ENCODE measurements at places on chromosomes 7 and 10.
A peak's percentile ranks its signal among the peaks of the same experiment; 100 is the strongest.

DNA sequence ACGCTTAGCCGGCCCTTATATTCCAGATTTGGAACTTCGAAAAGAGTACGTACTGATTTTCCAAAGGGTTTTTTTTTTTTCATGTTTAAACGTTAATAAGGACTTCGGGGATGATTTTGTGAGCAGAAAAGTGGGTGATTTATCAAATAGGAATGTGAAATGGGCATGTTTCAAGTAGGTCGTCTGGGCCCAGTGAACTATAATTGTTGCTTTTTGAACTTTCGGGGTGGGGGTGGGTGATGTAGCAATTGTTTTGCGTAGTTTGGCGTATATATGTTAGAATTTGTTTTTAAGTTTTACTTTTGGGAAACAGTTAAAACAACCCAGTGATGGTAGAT lies 299 bp upstream of the PBLD start:
- no peak for DNase-seq

DNA sequence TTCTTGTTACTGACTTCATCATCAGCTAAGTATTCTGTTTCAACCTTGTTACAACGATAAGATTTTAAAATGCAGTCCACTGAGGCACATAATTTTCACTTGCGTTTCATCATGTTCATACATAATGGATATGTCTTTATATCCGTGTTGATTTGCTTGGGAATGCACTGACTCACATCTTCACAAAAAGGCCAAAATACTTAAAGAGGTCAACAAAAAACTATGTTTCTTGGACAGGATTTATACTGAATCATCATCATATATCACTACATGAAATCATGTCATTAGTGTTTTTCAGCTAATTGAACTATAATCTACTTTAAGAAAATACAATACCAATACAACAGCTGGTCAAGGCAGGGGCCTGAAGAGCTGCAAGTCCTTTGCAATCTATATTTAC lies 324.5 kb upstream of the KLF6 start:
- DNase-seq, result no peak

GRCh38 chr10:102538811-102539210 lies 35.0 kb downstream of the SUFU start:
- DNase-seq, result no peak

DNA sequence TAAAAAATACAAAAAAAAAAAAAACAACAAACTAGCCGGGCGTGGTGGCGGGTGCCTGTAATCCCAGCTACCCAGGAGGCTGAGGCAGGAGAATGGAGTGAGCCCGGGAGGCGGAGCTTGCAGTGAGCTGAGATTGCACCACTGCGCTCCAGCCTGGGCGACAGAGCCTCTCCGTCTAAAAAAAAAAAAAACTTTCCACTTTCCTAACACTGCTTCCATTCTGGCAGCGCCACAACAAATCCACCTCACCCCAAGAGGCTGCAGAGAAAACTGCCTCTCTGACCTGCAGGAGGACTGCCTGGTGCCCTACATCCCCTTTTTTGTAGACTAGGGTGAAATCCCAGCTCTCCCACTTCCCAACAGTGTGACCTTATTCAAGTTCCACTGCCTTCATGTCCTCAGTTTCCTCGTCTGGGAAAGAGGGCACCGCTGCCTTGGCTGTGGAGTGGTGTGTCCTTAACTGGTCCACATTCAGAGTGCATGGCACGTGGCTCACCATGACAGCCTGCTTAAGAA lies 2.6 kb upstream of the MBL2 start:
- DNase-seq, result no peak

DNA sequence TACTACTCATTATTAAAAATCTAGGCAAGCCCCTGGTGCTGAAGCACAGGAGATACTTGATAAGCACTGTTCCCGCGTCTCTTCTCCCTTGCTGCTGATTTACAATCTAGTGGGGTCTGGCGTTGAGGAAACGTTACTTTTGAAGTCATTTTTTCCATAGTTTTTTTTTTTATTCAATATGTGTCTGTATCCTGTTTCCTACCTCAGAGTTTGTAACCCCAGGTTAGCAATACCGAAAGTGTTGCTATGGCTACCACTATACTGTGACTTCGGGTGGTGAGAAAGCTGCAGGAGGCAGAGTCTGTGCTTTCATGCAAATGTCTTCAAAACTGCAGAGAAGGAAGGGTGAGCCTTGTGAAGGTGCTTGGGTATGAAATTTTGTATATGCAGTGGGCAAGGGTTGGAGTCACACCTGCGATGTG lies 458.8 kb upstream of the GHITM start:
- no peak for DNase-seq

DNA sequence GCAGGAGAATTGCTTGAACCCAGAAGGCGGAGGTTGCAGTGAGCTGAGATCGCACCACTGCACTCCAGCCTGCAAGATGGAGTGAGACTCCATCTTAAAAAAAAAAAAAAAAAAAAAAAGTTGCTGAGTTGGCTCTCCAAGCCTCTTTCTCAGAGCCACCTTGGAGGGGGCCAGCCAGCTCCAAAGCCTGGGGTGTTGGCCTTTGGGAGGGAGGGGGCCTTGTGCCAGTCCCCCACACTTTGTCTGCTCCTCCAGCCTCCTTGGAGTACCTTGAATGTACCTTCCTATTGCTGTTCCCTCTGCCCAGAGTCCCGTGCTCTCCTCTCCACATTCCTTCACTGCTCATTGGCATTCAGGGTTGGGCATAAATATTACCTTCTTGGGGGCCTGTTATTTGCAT lies 62.4 kb downstream of the GRK5 start:
- DNase-seq, result no peak

- no peak for DNase-seq
These were observed 78.0 kb upstream of the EGR2 start for GRCh38 chr10:62894156-62894555.

DNA sequence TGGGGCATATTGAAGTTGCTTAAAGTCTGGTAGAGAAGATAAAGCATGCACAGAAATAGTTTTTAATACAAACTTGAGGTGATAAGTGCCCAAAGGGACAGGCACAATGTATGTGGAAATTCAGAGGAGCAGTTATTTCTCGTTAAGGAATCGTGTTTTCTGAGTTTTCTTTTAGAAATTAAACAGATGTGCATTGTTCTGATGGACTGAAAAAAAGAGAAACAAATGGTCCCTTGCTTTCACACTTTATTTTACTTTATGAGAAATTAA lies 45.6 kb downstream of the CNNM2 start:
- no peak for DNase-seq

DNA sequence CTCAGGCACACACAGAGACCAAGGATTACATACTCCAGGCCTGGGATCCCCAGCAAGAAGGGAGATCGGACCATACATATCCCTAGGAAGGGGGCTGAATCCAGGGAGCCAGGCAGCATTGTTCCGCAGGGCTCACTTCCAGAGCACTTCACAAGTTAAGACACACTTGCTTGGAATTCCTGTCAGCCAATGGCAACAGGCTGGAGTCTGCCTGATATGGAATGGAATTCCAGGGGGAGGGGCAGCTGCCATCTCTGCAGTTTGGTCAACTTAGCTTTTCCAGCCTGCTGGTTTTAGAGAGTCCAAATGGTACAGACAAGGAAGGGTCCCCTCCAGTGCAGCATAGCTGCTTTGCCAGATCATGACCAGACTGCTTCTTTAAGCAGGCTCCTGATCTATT lies 290.0 kb upstream of the GLI3 start:
- DNase-seq, result no peak

DNA sequence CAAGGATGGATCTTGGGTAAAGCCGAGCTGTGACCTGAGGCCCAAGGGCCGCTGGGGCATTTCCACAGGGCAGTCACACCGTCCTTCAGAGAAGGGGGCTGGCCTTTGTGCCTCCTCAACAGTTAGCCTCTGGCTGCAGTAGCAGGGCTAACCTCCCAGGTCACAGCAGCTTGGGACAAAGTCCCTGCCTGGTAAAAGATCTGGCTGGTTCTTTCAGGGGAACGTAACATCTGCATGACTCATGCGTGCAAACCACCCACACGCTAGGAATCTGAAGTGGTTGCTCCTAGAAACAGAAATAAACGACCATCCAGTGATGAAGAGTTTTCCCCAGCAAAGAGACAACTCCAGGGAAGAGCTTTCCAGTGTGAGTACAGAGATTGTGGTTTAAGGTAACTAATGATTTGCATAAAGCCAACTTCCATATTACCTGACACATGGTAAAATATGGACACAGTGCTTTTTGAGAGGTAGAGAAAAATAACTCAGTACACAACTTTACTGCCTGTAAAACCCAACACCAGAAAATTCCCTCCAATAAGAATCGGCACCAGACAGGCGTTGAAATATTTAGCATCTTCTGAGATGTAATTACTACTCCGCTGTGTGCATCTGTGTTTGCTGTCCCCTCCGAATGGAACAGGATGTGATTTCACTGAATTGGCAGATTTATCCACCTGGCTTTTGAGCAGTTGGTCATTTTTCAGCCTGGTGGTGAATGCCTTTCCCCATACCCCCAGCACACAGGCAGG lies 84.9 kb upstream of the ADRB1 start:
- DNase-seq, result no peak

GRCh38 chr7:64581926-64582894 lies 19.3 kb upstream of the ZNF680 start:
- no peak for DNase-seq

GRCh38 chr7:111477462-111478225 lies 84.6 kb downstream of the IMMP2L start:
- no peak for DNase-seq

DNA sequence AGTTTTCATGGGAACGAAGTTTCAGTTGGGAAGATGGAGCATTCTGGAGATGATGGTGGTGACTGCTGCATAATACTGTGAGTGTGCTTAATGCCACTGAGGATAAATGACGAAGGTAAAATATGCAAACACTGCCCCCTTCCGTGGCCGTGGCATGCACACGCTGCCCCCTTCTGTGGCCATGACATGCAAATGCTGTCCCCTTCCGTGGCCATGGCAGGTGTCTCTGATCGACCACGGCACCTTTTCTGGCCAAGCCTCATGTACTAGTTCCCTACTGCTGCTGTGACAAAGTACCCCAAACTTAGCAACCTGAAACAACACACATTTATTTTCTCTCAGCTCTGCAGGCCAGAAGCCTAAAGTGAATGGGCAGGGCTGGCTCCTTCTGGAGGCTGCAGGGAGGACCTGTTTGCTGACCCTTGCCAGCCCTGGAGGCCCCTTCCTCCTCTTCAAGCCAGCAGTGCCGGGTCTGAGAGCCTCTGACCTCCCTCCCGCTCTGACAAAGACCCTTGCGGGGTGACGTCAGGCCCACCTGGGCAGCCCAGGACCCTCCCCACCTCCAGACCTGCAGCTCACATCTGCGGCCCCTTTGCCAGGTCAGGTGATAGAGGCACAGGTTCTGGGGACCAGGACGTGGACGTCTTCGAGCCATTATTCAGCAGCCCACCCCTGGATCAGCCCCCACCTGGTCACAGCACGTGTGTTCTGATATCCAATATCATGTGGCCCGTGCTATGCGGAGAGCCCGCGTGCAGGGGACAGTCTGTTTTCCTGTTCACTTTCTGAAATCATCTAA lies 82.0 kb downstream of the MICALL2 start:
- DNase-seq, result no peak

- no peak for DNase-seq
These were observed 274.7 kb upstream of the FZD8 start for GRCh38 chr10:35916791-35917190.

- DNase-seq, result peak; percentile 62
These were observed 81.3 kb downstream of the CDK6 start for GRCh38 chr7:92754919-92755581.

GRCh38 chr10:116627386-116627933 lies 6.7 kb downstream of the PNLIPRP2 start:
- DNase-seq, result no peak

- no peak for DNase-seq
These were observed 5.8 kb downstream of the FBH1 start for GRCh38 chr10:5895804-5896203.

DNA sequence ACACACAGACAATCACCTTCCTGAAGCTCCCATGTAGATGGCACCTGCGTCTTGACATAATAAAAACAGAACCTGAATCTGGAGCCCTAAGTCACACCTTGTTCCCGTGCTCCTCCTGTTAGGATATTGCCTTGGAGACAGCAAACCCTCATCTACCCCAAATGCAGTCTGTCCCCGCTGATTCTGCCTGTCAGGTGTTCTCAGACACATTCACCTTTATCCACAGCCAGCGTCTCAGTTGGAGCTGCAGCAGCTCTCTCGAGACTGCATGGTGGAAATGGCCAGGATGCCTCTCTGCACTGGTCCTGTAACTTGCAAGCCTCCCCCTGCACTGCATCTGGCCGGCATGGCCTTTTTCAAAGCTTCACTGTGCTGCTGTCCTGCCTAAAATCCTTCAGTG lies 218.0 kb upstream of the ZNF32 start:
- DNase-seq, result no peak

GRCh38 chr7:26850193-26850651 lies 14.2 kb downstream of the SKAP2 start:
- no peak for DNase-seq

DNA sequence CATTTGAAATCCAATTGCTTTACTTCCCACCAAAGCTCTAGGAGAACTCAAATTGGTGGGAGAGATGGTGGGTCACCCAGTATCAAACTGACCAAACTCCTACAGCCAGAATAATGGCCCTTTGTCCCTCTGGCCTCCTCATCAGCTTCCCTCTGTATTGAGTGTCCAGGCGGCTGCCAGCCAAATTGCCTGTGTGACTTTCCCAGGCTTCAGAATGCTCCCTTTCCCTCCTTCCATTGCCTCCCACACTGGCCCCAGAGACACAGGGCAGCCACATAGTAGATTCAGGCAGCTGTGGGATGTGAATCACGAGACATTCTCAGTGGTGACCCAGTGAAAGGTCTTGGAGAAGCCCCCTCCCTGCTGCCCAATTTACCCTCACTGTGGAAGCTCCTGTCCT lies 12.7 kb upstream of the VDAC2 start:
- no peak for DNase-seq

DNA sequence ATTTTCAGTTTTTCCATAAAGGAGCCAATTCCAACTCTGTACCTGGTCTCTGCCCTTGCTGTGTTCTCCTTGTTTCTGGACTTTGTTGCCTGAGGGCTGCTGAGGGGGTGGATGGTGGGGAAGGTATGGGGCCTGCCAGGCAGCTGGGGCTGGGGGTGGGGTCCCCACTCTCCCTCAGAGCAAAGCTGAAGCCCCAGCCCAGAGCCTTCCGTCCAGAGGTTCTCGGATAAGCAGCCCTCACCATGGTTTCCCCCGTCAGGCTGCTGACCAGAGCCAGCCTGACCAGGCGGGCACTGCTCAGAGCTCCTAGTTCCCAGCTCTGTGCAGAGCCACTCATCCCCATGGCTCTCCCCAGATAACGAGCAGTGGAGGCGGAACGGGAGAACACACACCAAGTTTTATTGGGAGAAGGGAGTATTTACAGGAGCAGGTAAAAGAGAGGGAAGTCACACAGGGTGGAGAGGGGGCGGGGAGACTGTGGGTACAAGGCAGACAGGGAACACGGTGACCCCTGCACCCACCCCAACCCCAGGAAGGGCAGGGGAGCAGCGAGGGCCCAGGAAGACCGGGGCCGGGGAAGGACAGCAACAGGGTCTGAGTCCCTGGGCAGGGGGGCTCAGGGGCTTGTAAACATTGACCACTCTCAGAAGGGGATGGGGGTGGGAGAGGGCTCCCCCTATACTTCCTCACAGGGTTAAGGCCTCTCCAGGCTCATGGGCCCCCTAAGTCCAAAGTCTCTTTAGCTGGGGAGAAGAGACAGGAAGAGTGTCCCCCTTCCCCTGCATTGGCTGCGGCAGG lies 5.8 kb downstream of the GNB2 start:
- DNase-seq, result no peak
